ENCODE measurements at places on chromosomes 11 and 22. TPM values are rescaled to one million over a fixed set of nuclear protein-coding genes. Genes with fewer than 3 reads are reported as not detected.

GRCh38 chr22:30871391-30872284, 96.9 kb downstream of the MORC2 start:
- DNase-seq = no peak

DNA sequence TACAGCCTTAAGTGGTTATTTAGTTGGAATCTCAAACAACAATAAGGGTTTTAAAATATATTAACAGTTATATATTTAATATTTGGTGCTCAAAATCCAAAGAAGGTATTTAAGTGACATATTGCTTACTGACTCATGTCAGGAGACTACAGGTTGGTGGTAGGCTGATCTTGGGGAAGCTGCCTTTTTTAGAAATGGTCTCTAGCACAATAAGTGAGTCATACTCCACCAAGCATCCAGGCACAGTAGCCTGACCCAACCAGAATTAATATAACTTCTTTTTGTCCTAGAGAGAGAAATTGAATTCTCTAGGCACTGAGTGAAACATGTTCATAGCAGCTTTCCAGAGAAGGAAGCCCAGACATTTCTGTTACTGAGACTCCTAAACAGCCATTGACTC, 868.5 kb upstream of the TENM4 start:
- no peak for DNase-seq

DNA sequence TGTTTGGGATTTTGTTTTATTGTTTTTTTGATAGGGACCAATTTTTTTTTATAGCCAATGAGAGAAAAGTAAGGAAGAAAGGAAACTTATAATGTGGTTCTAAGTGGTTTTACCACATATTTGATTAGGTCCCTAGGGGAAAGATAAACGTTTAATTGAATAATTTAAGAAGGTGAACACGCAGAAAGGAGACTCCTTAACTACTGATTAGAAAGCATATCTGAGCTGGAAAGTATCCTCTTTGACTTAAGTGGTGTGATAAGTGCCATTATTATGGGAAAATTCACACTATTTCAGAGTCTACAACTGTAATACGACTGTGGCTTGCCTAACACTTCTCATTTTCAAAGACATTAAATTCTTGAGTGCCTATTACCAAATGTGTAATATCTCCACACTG, 106.5 kb upstream of the GRAMD1B start:
- no peak for DNase-seq

Gene KCNK4
- not detected for total RNA-seq

Gene FOLR3
- total RNA-seq = not detected
